ENCODE measurements at places on chromosomes 1 and 21.

GRCh38 chr21:44682580-44683151 lies 703 bp upstream of the KRTAP12-1 start:
- H3K27ac ChIP-seq: no peak overlapping the region
- H3K36me3 ChIP-seq: no peaks in the 10 kb centered on the region
- peaks cover 7% of the 10 kb centered on the region for H3K4me1 ChIP-seq

- H3K27ac ChIP-seq: peak overlapping the region; percentile 95
- H3K36me3 ChIP-seq: peaks cover 100% of the 10 kb centered on the region
- peaks cover 36% of the 10 kb centered on the region for H3K4me1 ChIP-seq
- H3K27me3 ChIP-seq: no peaks in the 10 kb centered on the region
- H3K4me3 ChIP-seq: peak overlapping the region; percentile 52
Measured at GRCh38 chr1:24910751-24911650, 19.1 kb downstream of the RUNX3 start.

DNA sequence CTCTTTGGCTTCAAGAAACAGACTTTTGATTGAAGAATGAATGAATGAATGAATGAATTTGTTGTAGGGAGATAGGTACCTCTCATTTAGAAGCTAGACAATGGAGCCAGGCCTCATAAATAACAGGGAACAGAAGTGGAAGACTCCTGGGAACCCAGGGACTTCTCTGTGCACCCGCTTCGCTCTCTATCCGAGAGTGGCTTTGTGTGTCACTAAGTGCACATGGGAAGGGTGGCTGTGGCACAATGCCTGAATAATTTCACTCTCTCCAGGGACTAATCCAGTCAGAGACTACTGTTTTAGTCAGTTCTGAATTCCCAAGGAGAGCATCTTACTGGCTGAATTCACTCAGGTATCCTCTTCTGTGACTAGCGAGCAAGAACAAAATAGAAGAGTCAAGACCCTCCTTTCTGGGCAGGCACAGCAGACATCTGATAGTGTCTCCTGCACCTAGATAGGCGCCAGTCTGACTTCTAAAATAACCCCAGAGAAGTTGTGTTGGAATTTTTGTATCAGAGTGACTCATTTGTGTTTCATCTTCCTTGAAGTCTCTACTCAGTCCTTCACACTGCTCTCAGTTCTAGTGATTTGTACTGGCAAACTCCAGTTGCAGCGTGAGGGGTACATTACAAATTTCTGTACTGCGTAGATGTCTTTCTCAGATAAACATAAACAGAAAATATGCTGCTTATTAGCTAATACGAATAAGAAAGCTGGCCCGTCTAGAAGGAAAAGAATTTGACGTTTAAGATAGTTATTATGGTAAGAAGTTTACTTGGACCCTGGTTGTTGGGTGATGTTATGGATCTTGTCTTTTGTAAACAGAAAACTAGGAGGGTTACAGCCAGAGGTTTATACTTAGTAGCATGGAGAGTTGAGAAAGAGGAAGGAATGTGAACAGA lies 34.0 kb downstream of the BACH1 start:
- H3K27ac ChIP-seq: peak overlapping the region; percentile 9
- peaks cover 24% of the 10 kb centered on the region for H3K4me1 ChIP-seq
- H3K27me3 ChIP-seq: no peaks in the 10 kb centered on the region
- no peak overlapping the region for H3K4me3 ChIP-seq
- H3K36me3 ChIP-seq: peaks cover 93% of the 10 kb centered on the region
- peak; percentile 90 for ATAC-seq

GRCh38 chr1:93542398-93542797 lies 94.5 kb downstream of the FNBP1L start:
- H3K27me3 ChIP-seq: no peaks in the 10 kb centered on the region
- no peak for ATAC-seq
- H3K4me3 ChIP-seq: no peak overlapping the region
- no peak overlapping the region for H3K27ac ChIP-seq
- H3K4me1 ChIP-seq: no peaks in the 10 kb centered on the region

- peak; percentile 13 for ATAC-seq
- H3K27ac ChIP-seq: peak overlapping the region; percentile 91
- H3K36me3 ChIP-seq: peaks cover 100% of the 10 kb centered on the region
Measured at GRCh38 chr1:167499106-167499505, 19.2 kb downstream of the CD247 start.

GRCh38 chr1:214213136-214213535 lies 67.8 kb upstream of the SMYD2 start:
- no peaks in the 10 kb centered on the region for H3K4me1 ChIP-seq
- H3K27ac ChIP-seq: no peak overlapping the region
- H3K4me3 ChIP-seq: no peak overlapping the region
- ATAC-seq: no peak
- H3K27me3 ChIP-seq: peaks cover 10% of the 10 kb centered on the region

GRCh38 chr1:151596166-151596953 lies 15.5 kb upstream of the SNX27 start:
- H3K27me3 ChIP-seq: no peaks in the 10 kb centered on the region
- no peak overlapping the region for H3K27ac ChIP-seq
- H3K4me1 ChIP-seq: peaks cover 5% of the 10 kb centered on the region
- no peak for ATAC-seq

DNA sequence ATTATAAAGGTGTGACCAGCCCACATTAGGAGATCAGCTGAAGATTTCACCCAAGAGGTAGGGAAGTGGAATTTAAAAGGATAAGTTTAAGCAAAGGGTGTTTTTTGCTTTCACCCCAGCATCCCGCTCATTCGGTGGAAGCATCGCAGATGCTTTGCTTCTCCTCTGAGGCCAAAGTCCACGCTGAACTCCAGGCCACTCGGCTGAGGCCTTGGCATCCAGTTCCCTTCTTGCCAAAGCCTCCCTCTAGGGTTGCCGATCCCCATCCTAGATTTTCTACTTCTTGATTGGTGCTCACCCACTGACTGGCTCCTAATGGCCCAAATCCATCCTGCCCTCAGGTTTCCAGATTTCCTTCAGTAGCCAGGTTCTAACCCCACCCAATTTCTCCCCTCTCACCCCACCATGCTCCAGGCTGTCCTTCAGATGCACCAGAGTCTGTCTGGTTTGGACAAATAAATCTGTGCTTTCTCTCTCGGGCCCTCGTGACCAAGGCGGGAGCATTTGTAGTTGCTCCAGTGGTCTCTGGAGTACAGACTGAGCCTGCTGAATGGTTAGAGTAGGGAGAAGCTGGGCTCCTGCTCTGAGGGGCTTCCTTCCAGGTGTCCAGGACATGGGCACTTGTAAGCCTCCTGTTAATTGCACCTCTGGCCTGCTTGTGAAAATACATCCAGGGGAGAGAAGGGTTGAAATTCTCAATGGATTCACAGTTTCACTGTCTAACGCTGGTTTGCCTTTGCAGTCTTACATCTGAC lies 193.2 kb downstream of the C1orf94 start:
- no peaks in the 10 kb centered on the region for H3K4me1 ChIP-seq
- H3K27ac ChIP-seq: no peak overlapping the region
- H3K36me3 ChIP-seq: no peaks in the 10 kb centered on the region

- no peak for ATAC-seq
- no peaks in the 10 kb centered on the region for H3K4me1 ChIP-seq
- H3K27ac ChIP-seq: no peak overlapping the region
- H3K27me3 ChIP-seq: peaks cover 21% of the 10 kb centered on the region
Measured at GRCh38 chr1:242534753-242535152, 10.3 kb upstream of the PLD5 start.

DNA sequence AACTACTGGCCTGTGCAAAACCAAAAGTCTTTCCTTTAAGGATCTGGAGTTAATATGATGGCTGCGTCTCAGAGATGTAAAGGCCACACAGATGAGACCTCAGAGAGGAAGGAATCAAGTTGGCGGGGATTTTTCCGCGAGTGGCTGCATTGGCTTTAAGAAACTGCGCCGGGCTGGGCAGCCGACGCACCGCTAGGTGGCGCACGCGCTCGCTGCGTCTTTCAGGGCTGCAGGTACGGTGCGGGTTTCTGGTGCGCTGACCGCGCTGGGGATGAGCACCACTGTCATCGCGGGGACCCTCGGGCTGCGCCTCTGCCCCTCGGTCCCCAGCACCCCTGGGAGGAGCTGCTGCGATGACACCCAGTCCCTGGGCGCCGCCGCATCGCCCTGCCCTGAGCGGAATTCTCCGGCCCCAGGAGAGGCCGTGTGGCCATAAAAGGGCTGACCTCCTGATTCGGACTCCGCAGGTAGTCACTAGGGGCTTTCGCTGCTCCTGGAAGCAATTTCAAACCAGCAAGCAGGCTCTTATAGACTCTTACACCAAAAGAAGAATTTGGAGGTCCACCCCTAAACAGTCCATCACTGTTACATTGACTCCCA lies 241.0 kb downstream of the KCNJ6 start:
- H3K4me1 ChIP-seq: peaks cover 5% of the 10 kb centered on the region
- peaks cover 33% of the 10 kb centered on the region for H3K27me3 ChIP-seq
- peak; percentile 57 for ATAC-seq
- no peak overlapping the region for H3K4me3 ChIP-seq
- no peaks in the 10 kb centered on the region for H3K36me3 ChIP-seq
- no peak overlapping the region for H3K27ac ChIP-seq

DNA sequence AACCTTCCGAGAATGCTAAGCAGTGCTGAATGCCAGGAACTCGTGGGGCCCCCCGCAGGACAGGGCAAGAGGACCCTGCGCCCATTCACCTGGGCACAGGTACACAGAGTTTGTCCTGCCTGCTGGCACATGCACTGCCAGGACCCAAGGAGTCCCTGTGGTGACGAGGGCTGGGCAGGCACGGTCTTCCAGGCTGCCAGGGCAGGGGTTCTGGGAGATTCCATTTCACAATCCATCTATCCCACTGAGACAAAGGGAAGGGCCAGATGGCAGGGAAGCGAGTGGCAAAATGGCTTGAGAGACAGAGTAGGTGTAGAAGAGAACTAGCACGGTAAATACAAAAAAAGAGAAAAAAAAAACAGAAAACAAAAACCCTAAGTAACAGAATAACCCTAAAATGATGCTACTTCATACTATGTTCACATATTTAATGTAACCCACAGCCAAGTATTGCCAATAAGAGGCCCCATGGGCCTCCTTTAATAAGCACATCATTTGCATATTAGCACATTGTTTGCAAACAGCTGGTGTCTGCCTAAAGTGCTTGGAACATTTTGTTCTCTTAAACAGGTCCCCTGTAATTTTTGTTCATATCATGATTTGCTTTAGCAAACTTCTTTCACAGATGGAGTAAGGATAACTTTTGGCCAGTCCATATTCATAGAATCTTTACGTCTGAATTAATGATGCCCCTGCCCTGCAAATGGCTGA lies 83.8 kb downstream of the STUM start:
- H3K4me3 ChIP-seq: peak overlapping the region; percentile 41
- no peak for ATAC-seq
- peak overlapping the region; percentile 54 for H3K27ac ChIP-seq
- H3K27me3 ChIP-seq: no peaks in the 10 kb centered on the region
- H3K36me3 ChIP-seq: peaks cover 62% of the 10 kb centered on the region
- H3K4me1 ChIP-seq: peaks cover 23% of the 10 kb centered on the region

- no peak overlapping the region for H3K4me3 ChIP-seq
- no peak overlapping the region for H3K27ac ChIP-seq
- no peak for ATAC-seq
- peaks cover 17% of the 10 kb centered on the region for H3K27me3 ChIP-seq
- peaks cover 4% of the 10 kb centered on the region for H3K4me1 ChIP-seq
- no peaks in the 10 kb centered on the region for H3K36me3 ChIP-seq
Measured at GRCh38 chr1:246709835-246710234, 14.4 kb upstream of the SCCPDH start.

DNA sequence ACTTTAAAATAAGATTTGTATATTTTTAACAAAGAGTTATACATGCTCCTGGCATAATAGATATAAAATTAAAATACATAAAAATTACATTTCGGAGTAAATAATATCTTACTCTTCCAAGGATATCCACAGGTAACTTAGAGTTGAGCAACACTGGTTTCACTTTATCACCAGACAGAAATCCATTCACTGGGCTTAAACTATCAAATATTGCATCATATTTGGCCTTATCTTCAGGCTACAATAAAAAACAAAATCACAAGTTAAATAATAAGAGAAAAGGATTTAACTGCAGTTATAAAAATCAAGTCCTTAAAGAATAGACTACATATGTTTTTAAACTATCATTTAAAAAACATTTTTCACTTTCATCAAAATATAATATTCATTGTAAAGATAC lies 55.5 kb downstream of the EPS15 start:
- H3K27ac ChIP-seq: no peak overlapping the region
- H3K4me3 ChIP-seq: no peak overlapping the region
- ATAC-seq: no peak
- peaks cover 88% of the 10 kb centered on the region for H3K36me3 ChIP-seq
- H3K27me3 ChIP-seq: no peaks in the 10 kb centered on the region

GRCh38 chr1:40232444-40232843 lies 15.3 kb upstream of the TMCO2 start:
- H3K27me3 ChIP-seq: no peaks in the 10 kb centered on the region
- H3K36me3 ChIP-seq: peaks cover 90% of the 10 kb centered on the region
- ATAC-seq: peak; percentile 75
- no peak overlapping the region for H3K4me3 ChIP-seq

- no peak overlapping the region for H3K27ac ChIP-seq
- no peak for ATAC-seq
- H3K27me3 ChIP-seq: peaks cover 23% of the 10 kb centered on the region
- H3K4me1 ChIP-seq: no peaks in the 10 kb centered on the region
- H3K4me3 ChIP-seq: no peak overlapping the region
Measured at GRCh38 chr1:214234635-214235025, 46.3 kb upstream of the SMYD2 start.

DNA sequence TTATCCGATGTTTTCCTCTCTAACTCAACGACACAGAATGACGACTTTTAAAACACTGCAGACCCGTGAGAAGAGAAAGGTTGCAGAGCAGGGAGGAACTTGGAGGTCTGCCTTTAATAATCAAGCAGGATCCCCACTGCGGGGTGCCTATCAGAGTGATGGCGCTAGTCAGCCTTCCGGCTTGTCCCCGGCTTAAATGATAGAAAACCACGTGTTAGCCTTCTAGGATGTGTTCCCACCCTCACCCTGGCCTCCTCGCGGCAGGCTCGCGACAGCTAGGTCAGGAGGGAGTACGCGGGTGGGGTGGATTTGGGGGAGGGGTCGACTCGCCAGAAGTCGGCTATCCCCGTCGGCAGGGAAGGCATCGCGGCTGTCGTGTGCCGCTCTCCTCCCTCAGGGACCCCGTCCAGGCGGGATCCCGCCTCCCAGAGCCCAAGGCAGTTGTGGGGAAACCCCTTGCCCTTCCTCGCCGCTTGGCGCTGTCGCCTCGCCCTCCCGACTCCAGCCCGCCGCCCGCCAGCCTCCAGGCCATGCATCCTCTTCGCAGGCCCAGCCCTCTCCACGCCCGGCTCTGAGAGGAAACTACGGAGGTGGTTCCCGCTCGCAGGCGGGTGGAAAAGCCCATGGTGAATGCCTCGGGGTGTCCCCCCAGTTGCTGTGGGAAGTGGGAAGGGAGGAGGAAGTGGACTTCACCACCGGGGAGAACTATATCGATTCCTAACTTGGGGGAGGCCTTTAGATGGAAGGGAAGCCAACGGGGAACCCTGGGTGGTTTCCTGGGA lies 1.1 kb upstream of the SMG7 start:
- peaks cover 12% of the 10 kb centered on the region for H3K4me1 ChIP-seq
- ATAC-seq: peak; percentile 55
- H3K27me3 ChIP-seq: no peaks in the 10 kb centered on the region
- no peak overlapping the region for H3K4me3 ChIP-seq
- H3K27ac ChIP-seq: peak overlapping the region; percentile 97

DNA sequence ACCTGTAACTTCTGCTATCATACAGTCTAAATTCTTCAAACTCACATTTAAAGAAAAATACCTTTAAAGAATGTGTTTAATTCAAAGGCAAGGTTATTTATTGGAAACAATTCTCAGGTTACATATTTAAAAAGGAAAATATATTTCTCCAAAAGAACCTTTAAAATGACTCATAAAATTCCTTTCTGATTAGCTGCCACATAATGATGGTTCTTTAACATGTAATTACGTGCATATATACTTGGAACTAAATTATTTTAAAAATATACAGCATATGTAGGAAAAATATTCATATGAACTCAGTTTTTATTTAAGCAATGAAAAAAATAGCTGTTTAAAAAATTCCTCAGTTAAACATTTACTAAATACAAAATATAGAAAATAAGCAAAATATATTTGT lies 173.6 kb downstream of the COP1 start:
- H3K27me3 ChIP-seq: no peaks in the 10 kb centered on the region
- H3K4me3 ChIP-seq: no peak overlapping the region
- peaks cover 82% of the 10 kb centered on the region for H3K36me3 ChIP-seq
- H3K27ac ChIP-seq: no peak overlapping the region
- H3K4me1 ChIP-seq: peaks cover 3% of the 10 kb centered on the region

Measured in activated T-helper 17 cell treated with anti-CD3 and anti-CD28 coated beads, Interleukin-2, amount 50 U/mL, for 72 hours (primary cell).